ENCODE measurements at places on chromosomes 5 and 9. TPM values are rescaled to one million over a fixed set of nuclear protein-coding genes. Genes with fewer than 3 reads are reported as not detected.

Gene FUT7
- total RNA-seq, result 0.39 TPM

Gene NIPAL4
- not detected for total RNA-seq

Gene CARD6
- 4.4 TPM for total RNA-seq

Gene TMEM215
- not detected for total RNA-seq

Gene PPP3R2
- total RNA-seq, result not detected

Gene C5orf58
- total RNA-seq, result not detected

Gene SPINK4
- total RNA-seq, result not detected

DNA sequence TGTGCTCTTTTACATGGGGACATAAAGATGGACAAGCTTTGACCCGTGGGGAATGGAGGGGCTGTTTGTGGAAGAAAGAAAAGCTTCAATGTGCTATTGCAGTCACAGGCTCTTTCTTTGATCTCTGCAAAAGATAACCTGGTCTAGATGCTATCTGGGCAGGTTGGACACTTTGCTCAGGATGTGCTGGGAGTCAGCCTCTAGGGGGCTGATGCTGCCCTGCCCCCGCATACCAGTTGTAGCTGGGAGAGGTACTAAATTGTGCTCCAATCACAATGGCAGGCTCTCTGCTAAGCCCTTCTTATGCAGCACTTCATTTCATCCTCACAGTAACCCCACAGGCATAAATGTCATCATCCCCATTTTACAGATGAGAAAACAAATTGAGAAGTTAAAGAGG, 67.2 kb downstream of the PSD2 start:
- no peak for DNase-seq
- H3K36me3 ChIP-seq, result no peaks in the 10 kb centered on the region
- H3K27me3 ChIP-seq, result peaks cover 14% of the 10 kb centered on the region
- H3K4me1 ChIP-seq, result no peaks in the 10 kb centered on the region

DNA sequence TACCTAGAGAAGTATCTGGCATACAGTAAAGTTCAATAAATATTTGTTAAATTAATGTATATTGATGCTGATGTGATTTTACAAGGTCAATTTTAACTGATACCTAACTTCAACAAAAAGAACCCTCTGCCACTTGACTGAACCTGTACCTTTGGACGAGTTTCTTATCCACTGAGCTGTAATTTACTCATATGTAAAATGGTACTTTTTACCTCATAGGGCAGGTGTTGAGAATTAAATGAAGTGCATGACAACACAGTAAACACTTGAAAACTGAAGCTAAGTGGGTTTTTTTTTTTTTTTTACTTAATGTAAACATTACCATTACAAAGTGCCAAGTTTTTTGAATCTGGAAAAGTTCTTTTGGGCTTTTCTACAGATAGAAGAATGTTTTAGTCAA, 15.4 kb downstream of the NIPSNAP3B start:
- H3K4me3 ChIP-seq, result no peak overlapping the region
- no peak for DNase-seq
- H3K27ac ChIP-seq, result no peak overlapping the region
- H3K27me3 ChIP-seq, result peaks cover 18% of the 10 kb centered on the region

- no peak overlapping the region for H3K4me3 ChIP-seq
- H3K36me3 ChIP-seq, result no peaks in the 10 kb centered on the region
- H3K4me1 ChIP-seq, result peaks cover 1% of the 10 kb centered on the region
- H3K27ac ChIP-seq, result no peak overlapping the region
Observed at GRCh38 chr9:37371565-37372464, 50.7 kb upstream of the GRHPR start.

- no peaks in the 10 kb centered on the region for H3K4me1 ChIP-seq
- H3K27me3 ChIP-seq, result no peaks in the 10 kb centered on the region
- H3K36me3 ChIP-seq, result no peaks in the 10 kb centered on the region
- H3K4me3 ChIP-seq, result no peak overlapping the region
- H3K27ac ChIP-seq, result no peak overlapping the region
- no peak for DNase-seq
Observed at GRCh38 chr5:136538534-136538933, 173.2 kb upstream of the TRPC7 start.

DNA sequence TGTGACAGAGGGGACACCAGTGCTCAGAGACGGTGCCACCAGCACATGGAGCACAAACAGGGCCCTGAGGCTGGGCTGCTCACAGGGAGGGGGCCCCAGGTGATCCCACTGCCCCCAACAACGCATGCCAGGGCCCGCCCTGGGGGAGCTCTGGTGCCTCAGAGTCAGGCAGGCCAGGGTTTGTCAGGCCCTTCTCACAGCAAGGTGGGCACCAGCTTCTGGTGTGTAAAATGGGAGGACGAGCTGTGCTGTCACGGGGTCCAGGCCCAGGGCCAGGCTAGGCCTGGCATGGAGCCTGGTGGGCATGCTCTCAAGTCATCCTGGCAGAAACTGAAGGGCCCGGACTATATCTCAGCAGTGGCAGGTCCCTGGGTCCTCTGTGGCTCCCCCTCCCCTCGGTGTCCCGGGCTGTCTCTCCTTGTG, 34.5 kb downstream of the PRRT1B start:
- H3K27me3 ChIP-seq, result no peaks in the 10 kb centered on the region
- peak overlapping the region; percentile 97 for H3K27ac ChIP-seq
- H3K4me1 ChIP-seq, result peaks cover 28% of the 10 kb centered on the region
- DNase-seq, result no peak

- DNase-seq, result peak; percentile 67
- no peaks in the 10 kb centered on the region for H3K27me3 ChIP-seq
- peaks cover 7% of the 10 kb centered on the region for H3K36me3 ChIP-seq
- peak overlapping the region; percentile 98 for H3K4me3 ChIP-seq
- peaks cover 29% of the 10 kb centered on the region for H3K4me1 ChIP-seq
- H3K27ac ChIP-seq, result peak overlapping the region; percentile 100
Observed at GRCh38 chr5:150411245-150411979, 1.3 kb downstream of the CD74 start.

DNA sequence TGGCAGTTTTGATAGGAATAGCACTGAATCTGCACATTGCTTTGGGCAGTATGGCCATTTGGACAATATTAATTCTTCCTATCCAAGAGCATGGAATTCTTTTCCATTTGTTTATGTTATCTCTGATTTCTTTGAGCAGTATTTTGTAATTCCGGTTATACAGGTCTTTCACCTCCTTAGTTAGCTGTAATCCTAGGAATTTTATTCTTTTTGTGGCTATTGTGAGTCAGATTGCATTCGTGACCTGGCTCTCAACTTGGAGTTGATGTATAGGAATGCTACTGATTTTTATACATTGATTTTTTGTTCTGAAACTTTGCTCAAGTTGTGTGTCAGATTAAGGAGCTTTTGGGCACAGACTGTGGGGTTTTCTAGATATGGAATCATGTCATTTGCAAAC, 24.0 kb downstream of the TMEM161B start:
- H3K4me1 ChIP-seq, result peaks cover 7% of the 10 kb centered on the region
- no peaks in the 10 kb centered on the region for H3K27me3 ChIP-seq
- H3K27ac ChIP-seq, result no peak overlapping the region
- peaks cover 17% of the 10 kb centered on the region for H3K36me3 ChIP-seq
- DNase-seq, result no peak
- H3K4me3 ChIP-seq, result no peak overlapping the region

GRCh38 chr5:68344447-68345111, 129.0 kb downstream of the PIK3R1 start:
- peaks cover 4% of the 10 kb centered on the region for H3K27me3 ChIP-seq
- DNase-seq, result no peak
- peaks cover 4% of the 10 kb centered on the region for H3K36me3 ChIP-seq
- peak overlapping the region; percentile 21 for H3K4me3 ChIP-seq
- H3K4me1 ChIP-seq, result peaks cover 21% of the 10 kb centered on the region

GRCh38 chr5:58505502-58505901, 14.3 kb downstream of the GAPT start:
- H3K27ac ChIP-seq, result no peak overlapping the region
- no peak for DNase-seq
- no peaks in the 10 kb centered on the region for H3K4me1 ChIP-seq
- H3K27me3 ChIP-seq, result no peaks in the 10 kb centered on the region

- no peaks in the 10 kb centered on the region for H3K4me1 ChIP-seq
- no peak for DNase-seq
- H3K36me3 ChIP-seq, result peaks cover 2% of the 10 kb centered on the region
- no peaks in the 10 kb centered on the region for H3K27me3 ChIP-seq
Observed at GRCh38 chr9:116405321-116405720, 251.7 kb downstream of the PAPPA start.

- peaks cover 3% of the 10 kb centered on the region for H3K4me1 ChIP-seq
- H3K27ac ChIP-seq, result no peak overlapping the region
- no peaks in the 10 kb centered on the region for H3K36me3 ChIP-seq
- no peak for DNase-seq
- H3K27me3 ChIP-seq, result peaks cover 5% of the 10 kb centered on the region
Observed at GRCh38 chr9:105052346-105052745, 124.4 kb upstream of the ABCA1 start.

DNA sequence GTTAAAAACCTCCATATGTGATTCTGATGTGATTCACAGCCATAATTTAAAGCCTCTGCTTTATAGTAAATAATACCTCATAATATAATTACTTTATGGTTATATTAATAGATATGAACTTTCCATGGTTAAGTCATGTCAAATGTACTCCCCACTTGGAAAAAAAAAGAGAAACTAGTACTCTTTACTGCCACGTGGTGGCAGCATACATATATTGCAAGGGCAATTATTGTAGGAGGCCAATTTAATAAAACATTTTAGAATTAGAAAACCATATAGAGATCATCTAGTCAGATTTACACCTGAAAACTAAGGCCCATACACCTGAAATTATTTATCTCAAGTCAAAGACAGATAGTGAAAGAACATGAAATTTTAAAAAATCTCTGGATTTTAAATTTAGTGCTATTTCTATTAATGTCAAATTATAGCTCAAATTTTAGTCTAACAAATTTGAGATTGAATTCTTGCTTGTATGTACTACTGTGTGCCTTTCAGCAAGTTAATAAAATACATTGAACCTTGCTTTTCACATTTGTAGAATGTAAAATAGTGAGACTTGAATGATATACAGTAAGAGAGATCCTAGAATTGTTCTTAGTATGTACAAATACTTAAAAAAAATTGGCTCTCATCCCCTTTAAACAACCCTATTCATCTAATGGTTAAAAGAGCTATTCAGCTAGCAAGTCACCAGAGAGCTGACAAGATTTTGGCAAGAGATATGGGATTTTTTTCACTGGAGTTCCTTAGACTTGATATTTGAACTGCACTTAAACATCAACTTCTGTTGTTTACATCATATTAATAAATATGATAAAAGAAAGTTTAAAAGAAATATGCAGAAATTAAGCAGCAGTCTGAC, 603.8 kb downstream of the TLE4 start:
- no peak overlapping the region for H3K4me3 ChIP-seq
- H3K27ac ChIP-seq, result no peak overlapping the region
- DNase-seq, result no peak
- H3K27me3 ChIP-seq, result peaks cover 1% of the 10 kb centered on the region
- no peaks in the 10 kb centered on the region for H3K4me1 ChIP-seq

DNA sequence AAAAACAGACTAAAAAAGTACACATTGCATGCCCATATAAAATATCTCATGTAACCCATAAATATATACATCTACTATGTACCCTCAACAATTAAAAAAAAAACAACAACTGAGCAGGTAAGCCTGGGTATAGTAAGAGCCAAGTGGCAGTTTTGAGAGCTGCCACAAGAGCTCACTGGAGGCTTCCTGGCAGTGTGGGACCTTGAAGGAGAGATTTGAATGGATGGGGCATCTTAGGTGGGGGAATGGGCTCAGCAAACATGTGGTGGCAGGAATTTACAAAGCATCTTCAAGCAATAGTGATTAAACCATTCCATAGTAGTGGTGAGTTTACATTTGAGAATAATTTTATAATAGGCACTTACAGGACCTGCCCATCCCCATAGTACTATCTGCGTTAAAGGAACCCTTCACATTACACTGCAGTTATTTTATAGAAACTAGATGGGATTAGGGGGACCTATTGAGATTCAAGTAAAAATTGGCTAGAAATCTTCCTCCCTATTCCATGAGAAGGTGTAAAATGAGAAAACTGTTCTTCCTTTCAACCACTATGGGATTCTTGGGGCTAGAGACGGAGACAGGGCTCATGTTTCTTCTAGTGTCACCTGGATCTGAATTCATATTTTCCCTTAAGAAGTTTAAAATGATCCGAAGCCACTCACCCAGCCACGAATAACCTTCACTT, 6.9 kb downstream of the MEGF10 start:
- no peaks in the 10 kb centered on the region for H3K4me1 ChIP-seq
- no peak for DNase-seq
- H3K27ac ChIP-seq, result no peak overlapping the region
- H3K36me3 ChIP-seq, result no peaks in the 10 kb centered on the region
- H3K4me3 ChIP-seq, result no peak overlapping the region

DNA sequence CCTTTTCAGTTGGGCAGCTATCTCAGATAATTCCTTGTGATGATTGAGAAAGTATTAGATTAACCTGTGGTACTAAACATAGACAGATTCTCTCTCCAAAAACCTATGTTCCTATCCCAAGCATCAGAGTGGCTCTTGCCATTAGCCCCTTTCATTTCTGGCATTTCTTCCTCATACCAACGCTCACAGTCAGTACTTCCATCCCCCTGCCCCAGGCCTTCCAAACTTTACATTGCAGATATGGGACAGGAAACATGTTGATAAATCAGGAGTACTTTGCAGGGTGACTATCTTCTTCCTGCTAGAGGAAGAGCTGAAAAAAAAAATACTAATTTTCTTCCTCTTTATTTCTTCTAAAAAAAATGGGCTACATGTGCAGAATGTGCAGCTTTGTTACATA, 442.6 kb upstream of the RGMB start:
- H3K4me1 ChIP-seq, result no peaks in the 10 kb centered on the region
- DNase-seq, result no peak
- H3K27me3 ChIP-seq, result peaks cover 3% of the 10 kb centered on the region
- no peaks in the 10 kb centered on the region for H3K36me3 ChIP-seq

GRCh38 chr5:59483971-59484472, 409.5 kb downstream of the PDE4D start:
- peaks cover 2% of the 10 kb centered on the region for H3K27me3 ChIP-seq
- DNase-seq, result no peak
- no peak overlapping the region for H3K4me3 ChIP-seq
- H3K27ac ChIP-seq, result no peak overlapping the region
- H3K36me3 ChIP-seq, result no peaks in the 10 kb centered on the region
- H3K4me1 ChIP-seq, result no peaks in the 10 kb centered on the region

DNA sequence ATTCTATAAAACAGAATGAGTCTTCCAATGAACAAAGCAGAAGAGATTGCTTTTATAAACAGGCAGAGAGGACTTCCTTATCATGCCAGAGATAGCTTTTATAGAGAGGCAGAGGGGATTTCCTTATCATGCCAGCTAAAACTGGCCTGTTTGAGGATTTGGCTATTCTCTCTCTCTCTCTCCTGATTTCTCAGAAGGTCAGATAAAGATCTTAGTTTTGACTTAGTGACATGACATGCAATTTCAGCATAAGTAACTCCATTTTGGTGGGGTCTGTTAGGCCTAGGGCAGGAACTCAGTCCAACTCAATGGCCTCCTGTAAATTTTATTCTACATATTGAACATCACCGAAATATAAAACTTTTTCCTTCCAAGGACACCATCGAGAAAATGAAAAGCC, 31.5 kb upstream of the DENND4C start:
- H3K4me3 ChIP-seq, result no peak overlapping the region
- no peaks in the 10 kb centered on the region for H3K27me3 ChIP-seq
- H3K4me1 ChIP-seq, result peaks cover 8% of the 10 kb centered on the region
- no peak for DNase-seq
- no peak overlapping the region for H3K27ac ChIP-seq

Data from activated naive CD8-positive, alpha-beta T cell treated with anti-CD3 and anti-CD28 coated beads, Interleukin-2, amount 10 ng/mL, durations not matched to agents 7 days and 5 days (primary cell).